ENCODE measurements at places on chromosomes 3 and 15.

DNA sequence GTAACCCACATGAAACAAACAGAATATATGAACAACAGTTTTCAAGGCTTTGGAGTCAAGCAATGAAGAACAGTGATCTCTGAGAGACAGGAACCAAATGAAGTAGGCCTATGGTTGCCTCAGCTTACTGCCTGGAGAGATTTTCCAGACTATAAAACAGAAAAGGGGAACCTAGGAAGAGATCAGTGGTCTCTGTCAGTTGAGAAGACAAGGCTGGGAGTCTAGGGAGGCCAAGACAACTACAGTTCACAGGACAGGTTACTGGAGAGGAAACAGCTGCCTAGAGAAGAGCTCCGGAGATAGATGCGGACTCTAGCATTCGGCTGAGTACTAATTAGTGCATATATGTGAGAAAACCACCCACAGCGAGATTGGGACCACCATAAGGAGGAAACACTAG, 87.7 kb downstream of the PLCH1 start:
- DNase-seq: no peak

GRCh38 chr15:62165793-62166375, 799 bp upstream of the C2CD4B start:
- DNase-seq: no peak

DNA sequence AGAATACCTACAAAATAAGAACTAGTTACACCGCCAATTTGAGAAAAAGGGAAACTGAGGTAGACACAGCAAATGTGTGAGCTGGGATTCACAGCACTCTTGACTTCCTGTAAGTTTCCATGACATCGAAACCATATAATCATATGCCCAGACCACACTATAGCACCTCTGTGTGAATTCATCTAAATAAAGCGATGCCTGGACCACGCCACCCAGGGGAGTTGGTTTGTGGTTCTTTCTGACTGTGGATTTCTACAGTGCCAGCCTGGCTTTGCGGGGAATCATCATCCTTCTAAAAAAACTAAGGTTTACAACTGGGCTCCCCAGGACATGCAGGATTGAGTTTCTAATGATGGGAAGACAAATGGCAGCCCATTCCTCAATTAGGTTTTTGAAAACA, 23.5 kb upstream of the CA12 start:
- no peak for DNase-seq

DNA sequence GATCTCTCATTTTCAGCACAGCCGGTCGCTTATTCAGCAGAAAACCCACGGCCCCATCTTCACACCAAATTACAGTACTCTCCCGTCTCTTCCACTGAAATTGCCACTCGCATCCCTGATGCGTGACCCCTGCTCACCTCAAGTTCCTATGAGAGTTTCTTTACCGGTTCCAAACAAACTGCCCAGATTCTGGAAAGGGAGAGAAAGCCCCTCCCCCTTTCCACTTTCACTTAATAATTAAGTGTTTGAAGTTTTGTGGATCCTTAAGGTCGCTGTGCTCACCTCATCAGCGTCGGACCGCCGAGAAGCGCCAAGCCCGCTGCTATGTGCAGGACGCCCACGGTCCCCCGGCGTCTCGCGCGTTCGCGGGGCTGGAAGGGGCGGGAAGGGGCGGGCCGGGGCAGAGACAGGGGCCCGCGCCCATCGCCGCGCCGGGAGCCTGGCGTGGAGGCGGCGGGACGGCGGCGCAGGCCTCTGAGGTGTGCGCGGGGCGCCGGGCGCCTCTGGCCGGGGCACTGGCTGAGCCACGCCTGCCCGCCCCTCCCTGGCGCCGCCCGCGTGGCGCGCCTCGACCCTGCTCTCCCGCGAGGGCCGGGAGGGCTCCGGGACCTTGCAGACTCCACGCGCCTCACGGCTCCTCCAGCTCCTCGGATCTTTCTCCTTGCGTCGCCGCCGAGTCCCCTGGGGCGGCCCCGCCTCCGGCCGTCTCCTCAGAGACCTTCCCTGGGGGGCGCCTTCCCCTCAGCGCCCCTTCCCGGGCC, at the start of gene GPR156:
GPR156 (minus strand) TSS at position 476 of the 761 bp plus-strand sequence. CDS start 41,124 bp downstream, outside the sequence.
- DNase-seq: no peak

- DNase-seq: no peak
These were observed 1.0 kb upstream of the MYL3 start for GRCh38 chr3:46864061-46864881.

DNA sequence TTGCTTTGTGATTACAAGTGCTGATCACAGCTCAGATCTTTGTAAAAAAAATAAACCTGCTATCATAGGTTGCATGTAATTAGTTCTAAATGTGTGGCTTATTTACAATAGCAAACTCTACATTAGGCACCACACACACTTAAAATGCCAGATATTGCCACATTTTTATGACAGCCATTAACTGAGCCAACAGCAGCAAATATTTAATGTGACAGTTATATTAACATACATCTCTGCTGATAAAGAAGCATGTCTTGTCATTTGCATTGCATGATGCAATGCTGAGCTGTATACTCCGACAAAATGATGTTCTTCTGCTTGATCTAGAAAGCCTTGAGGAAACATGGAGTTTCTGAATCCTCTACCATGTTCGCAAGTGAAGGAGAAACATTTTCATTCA, 273.6 kb upstream of the VEPH1 start:
- DNase-seq: no peak

Measured in breast epithelium (tissue), 4 donors.